Hematopoietic multipotent progenitor cell (in vitro differentiated cells): ENCODE measurements at places on chromosomes 2 and 18. TPM values are rescaled to one million over a fixed set of nuclear protein-coding genes. Genes with fewer than 3 reads are reported as not detected.

- no peak for DNase-seq
Observed at GRCh38 chr2:158359846-158360245, 96.7 kb downstream of the CCDC148 start.

- no peak for DNase-seq
Observed at GRCh38 chr2:3533836-3534235, 14.5 kb upstream of the ADI1 start.

- no peak for DNase-seq
Observed at GRCh38 chr2:86142436-86143257, 36.6 kb downstream of the PTCD3 start.

Gene BIRC6
- 229 TPM for total RNA-seq

Gene SALL3
- not detected for total RNA-seq
